Activated CD4-positive, alpha-beta T cell treated with anti-CD3 and anti-CD28 coated beads, Interleukin-2, amount 50 U/mL, for 24 hours (primary cell): ENCODE measurements at places on chromosomes 2 and 18.

DNA sequence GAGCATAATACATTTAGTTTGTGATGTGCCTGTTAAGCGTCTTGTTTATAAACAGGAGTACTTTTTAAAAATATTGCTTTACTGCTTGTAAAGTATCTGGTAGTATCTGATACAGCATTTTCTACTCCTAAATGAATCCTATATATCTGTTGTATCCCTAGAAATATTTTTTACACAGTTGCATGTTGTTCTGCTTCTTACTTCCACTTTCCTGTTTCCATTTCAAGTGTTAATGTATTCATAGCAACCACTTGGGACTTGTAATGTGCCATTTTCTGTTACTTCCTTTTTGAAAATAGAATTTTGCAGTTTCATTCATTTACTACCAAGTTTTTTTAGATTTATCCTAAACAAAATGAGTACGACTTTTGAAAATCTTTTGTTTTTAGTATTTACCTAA, 24.9 kb downstream of the CCNT2 start:
- no peak for DNase-seq

GRCh38 chr2:213189001-213189899, 37.8 kb upstream of the IKZF2 start:
- DNase-seq = no peak

GRCh38 chr2:169050476-169051240, 18.7 kb upstream of the DHRS9 start:
- DNase-seq = no peak

DNA sequence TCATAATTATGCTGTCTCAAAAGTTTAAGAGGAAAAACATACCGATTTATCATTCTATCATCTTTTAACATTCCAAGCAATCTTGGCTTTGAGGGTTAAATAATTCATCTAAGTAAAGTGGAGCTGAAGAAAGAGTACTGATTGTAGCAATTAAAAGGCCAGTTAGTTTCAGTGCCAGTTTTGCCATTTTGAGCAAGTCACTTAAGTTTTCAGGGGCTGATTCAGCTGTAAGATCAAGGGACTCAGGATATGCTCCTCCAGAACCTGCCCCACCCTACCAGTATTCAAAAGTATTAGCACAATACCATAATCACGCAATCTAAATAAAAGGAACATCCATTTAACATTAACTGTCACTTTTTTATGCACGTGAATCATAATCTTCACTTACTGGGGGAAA, 1.9 kb downstream of the SS18 start:
- no peak for DNase-seq

DNA sequence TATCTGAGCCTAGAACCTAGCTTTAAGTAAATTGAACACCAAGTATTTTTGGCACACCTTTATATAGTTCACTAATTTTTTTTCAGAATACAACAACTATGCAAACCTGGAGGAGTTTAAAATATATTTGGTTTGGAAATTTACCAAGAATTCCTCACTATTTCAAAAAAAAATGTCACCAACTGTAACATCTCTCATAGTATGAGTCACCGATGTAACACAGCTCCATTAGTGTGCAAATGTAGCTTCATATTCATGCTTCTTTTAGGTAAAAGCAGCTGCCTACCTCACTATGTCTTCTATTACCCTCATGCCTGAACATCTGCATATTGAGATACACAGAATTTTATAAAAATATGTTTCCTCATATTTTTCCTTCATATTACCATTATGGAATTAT, 80.5 kb downstream of the NRXN1 start:
- DNase-seq = no peak

GRCh38 chr2:130300258-130300969, 42.3 kb upstream of the IMP4 start:
- no peak for DNase-seq

- DNase-seq = no peak
These were observed 9.8 kb upstream of the NDUFV2 start for GRCh38 chr18:9092665-9093064.

DNA sequence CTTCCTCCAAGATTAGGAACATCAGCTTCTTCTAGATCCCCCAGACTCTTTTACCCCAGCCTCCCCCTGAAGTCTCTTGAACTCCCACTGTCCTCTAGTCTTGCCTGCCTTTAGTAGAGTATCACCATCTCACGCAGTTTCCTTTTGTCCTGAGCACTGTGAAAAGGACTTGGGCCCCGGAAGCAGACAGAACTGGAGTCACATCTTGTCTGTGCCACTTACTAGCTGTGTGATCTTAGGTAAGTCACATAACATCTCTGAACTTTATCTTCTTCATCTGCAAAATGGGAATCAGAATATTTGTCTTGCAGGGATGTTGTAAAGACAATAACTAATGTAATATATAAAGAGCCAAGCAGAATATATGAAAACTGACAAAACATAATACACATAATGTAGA, 8.4 kb upstream of the TRABD2A start:
- DNase-seq = no peak

- no peak for DNase-seq
These were observed 238.3 kb downstream of the PRKCE start for GRCh38 chr2:45889620-45890370.

- no peak for DNase-seq
These were observed 17.5 kb upstream of the TBC1D8 start for GRCh38 chr2:101168706-101169105.

DNA sequence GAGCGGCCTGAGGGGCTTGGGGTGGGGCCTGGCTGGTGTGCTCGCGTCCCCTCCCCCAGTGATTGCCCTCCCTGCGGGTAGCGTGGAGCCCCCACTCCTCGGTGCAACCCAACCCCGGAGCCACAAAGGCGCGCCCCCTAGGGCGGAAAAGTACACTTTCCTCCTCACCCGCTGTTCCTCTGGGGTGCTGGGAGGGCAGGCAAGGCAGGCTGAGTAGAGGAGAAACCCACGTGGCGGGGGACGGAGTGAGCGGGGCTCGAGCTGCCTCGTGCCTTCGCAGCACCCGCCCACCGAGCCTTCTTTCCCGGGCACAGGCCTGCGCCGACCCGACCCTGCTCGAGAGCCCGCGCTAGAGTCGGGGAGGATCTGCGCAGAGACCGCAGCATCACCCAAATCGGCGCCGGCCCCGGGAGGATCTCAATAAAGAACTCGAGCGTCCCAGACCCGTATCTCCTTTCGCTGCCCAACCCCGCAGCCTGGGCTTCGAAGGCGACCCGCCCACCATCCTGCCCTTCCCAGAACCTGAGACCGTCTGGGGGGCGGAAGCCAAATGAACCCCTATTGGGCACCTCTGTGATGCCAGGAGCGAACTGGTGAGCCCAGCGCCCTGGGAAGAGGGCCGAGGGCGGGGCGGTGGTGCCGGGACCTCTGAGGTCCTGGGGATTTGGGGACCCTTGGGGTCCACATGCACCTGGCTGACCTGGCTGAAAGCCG, 1.5 kb downstream of the UCN start:
- no peak for DNase-seq

DNA sequence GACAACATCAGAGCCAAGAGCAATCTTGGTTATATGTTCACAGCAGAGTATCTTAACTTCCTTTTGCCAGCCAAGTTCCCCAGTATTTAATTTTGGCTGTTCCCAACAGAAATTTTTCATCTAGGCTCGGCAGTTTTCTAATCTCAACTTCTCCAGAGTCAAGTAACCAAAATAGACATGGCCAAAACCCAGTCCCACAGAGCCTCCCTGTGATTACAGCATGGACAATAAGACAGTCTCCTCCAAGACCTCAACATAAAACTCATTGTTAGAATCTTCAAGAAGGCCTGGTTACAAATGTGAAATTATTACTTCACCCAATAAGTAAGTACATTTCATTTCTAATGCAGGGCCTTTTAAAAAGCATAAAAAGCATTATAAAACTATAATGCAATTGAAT, 445.7 kb downstream of the NCKAP5 start:
- DNase-seq = no peak

DNA sequence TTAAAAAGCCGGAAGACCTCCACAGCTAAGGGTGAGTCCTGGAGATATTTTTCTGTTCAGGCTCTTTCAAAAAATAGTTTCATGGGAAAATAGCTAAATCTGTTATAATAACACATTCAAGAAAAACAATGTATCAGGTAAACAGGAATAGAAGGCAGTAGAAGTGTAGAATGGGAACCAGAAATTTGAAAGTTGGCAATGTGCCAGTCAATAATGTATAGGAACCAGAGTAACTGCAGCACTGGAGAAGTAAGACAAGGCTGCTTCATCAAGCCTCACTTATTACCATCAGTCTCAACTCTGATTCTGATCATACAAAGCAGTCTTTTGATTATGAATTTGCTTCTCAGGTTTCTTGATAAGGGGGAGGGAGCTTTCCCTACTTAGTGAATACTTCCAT, 81.4 kb upstream of the VRK2 start:
- DNase-seq = no peak

GRCh38 chr2:227772197-227772661, 26.5 kb downstream of the SCYGR8 start:
- DNase-seq = no peak

DNA sequence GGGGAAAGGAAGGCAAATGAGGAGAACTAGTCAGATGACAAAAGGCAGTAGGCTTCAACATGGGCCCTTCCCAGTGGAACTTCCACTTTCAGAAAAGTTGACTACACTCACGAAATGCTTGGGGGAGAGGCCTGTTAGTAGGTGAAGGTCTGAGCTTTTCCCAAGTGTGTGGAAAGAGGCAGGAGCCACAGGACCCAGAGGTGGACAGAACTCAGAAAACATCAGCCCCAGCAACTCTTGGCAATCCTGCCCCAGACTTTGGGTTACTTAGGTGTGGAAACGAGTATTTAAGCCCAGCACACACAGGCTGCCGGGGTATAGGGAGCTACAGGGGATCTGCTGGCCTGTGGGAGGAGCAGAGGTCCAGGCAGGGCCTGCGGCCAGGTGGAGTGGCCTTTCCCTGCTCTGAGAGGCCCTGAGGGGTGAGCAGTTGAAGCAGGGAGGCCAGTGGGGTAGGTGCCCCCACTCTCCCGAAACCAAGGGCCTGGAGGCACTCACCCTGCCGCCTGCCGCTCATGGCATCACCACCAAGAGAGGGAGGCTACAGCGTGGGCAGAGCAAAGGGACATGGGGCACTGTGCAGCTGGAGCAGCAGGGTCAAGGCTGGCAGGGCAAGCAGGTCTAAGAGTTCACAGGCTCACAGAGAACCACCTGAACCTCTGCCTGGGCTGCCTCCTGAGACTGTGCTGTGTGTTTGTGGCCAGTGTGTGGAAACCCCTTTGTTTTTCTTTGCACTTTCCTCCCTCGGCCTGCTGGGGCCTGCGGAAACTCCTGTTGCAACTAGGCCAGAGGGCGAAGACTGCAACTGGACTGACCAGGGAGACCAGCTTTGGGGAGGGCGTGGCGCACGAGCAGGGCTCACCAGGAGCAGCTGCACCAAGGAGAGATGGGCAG, 130.7 kb upstream of the SERTAD2 start:
- no peak for DNase-seq

DNA sequence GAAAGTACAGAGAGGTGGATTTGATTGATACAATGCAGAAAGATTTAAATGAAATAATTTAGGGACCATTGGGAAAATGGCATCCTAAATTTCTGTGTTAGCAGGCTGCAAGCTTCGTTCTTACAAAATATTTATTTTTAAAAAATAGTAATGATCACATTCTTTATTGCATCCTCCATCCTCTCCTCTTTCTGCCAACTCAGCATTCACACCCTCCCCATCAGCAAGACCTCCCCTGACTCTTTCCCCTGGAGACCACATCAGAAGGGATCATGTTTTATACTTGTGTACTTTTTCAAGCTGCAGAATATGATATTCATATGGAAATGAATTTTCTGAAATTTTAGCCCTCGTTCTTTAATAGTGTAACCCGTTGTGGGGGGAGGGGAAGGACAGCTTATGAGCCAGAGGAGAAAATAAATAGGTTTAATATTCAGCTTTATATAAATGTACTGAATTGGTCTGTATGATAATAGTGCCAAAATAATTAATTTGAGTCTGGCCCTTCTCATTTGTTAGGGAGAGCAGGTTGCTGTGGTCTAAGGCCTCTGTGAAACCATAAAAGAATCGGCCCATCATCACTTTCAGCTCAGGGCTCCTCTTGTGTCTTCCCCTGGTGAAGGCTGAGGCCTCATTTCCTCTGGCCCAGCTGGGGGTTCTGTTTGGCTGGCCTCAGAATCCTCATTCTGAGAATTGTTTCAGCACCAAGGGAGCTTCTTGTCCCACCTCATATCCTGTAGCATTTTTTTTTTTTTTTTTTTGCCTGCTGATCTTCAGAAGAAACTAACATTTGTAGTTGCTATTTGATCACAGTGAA, 330.8 kb downstream of the TXNL1 start:
- DNase-seq = no peak

DNA sequence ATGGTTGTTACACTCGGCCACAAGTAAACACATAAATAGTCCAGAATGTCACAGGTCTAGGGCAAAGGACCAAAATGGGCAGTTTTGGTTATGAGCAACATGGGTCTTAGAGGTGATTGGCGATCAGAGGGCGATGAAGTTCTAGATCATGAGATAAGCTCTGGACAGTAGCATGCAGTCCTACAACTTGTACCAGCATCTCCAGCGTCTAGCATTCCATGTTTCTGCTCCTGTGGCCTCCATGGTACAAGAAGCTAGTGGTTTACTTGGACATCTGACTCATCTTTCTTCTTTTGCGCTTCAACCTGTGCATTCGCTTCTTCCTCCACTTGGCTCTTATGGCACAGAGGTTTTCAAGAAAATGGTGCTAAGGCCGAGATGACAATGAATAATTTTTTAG, 8.9 kb upstream of the MMADHC start:
- DNase-seq = no peak

DNA sequence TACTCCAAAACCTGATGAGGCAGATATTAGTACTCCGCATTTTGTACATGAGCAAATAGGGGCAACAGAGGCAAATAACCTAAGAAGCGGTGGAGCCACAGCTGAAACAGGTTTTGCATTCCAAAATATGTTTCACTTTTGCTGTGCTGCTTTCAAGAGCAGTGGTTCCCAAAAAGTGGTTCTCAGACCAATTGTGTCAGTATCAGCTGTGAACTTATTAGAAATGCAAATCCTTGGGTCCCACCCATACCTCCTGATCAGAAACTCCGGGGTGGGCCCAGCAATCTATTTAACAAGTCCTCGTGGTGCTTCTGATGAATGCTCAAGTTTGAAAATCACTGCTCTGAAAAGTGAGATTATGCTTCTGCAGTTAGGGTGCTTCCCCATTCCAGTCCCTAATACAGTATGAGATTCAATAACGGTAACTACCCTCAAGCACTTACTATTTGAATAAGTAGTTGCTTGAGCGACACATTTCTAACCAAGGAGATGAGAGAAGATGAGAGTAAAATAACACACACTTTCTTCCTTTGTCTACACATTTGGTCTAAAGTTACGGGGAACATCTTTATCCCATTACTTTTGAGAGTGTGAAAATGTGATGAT, 17.8 kb upstream of the TCF4 start:
- DNase-seq = no peak

GRCh38 chr2:96775160-96775559, 14.5 kb downstream of the CNNM4 start:
- no peak for DNase-seq

DNA sequence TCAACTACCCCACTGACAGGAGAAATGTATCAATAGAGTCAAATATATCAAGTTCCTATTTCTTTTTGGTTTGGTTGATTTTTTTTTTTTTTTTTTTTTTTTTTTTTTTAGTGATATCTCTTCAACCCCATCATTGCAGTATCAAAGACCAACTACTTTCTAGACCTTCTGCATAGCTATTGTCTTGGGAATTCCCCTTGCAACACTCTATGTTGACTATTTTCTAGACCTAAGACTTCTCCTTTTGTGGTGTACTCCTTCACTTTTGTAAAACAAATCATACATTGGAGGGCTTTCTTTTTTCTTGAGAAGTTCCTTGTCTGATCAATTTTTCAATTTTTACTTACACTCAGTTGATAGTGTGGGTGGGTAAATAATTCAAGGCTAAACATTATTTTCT, 46.5 kb upstream of the NR4A2 start:
- no peak for DNase-seq

- no peak for DNase-seq
These were observed 173.3 kb upstream of the ERBB4 start for GRCh38 chr2:212711856-212712255.
